ENCODE measurements at places on chromosomes 4 and X. TPM values are rescaled to one million over a fixed set of nuclear protein-coding genes. Genes with fewer than 3 reads are reported as not detected.

HSFX2 gene
- not detected for total RNA-seq

VSIG4 gene
- total RNA-seq = 0.11 TPM

TEX11 gene
- not detected for total RNA-seq

ZNF718 gene
- total RNA-seq = 6.3 TPM

CABS1 gene
- total RNA-seq = not detected

POU4F2 gene
- total RNA-seq = not detected

ATP2B3 gene
- not detected for total RNA-seq

SLC10A6 gene
- total RNA-seq = not detected

NALF2 gene
- total RNA-seq = not detected

WDFY3 gene
- 0.60 TPM for total RNA-seq

DRD5 gene
- total RNA-seq = not detected

CLDN34 gene
- total RNA-seq = not detected

GRIA2 gene
- not detected for total RNA-seq

TASL gene
- 0.75 TPM for total RNA-seq

CFAP47 gene
- not detected for total RNA-seq

DOK7 gene
- total RNA-seq = not detected

RPS6KA6 gene
- not detected for total RNA-seq

TMEM271 gene
- not detected for total RNA-seq

SLC10A7 gene
- total RNA-seq = 9.9 TPM

Measured in CD4-positive, alpha-beta T cell (primary cell).